ENCODE measurements at places on chromosomes 2 and 18.

GRCh38 chr2:96531872-96532505, 4.6 kb upstream of the ARID5A start:
- DNase-seq = peak; percentile 93

DNA sequence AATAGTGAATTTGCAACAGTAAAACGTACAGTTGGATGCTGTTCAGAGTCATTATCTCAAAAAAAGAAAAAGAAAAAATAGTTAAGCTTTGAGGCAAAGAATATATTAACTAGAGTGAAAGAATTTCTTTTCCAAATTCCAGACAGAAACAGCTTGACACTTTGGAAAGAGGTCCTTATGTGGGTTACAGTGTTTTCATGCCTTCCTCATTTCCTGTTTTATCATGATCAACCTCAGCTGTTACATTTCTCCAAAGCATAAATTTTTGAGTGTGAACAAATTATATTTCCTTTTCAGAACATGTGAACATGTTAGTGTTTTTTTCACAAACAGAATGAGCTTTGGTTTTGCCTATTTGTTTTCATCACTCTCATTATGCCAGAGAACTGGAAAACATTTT, 13.6 kb downstream of the FRZB start:
- DNase-seq = no peak

GRCh38 chr2:64157792-64158191, 13.6 kb upstream of the PELI1 start:
- no peak for DNase-seq

GRCh38 chr2:234788841-234789240, 163.0 kb upstream of the SH3BP4 start:
- DNase-seq = no peak

GRCh38 chr18:70322928-70323327, 34.1 kb downstream of the SOCS6 start:
- no peak for DNase-seq

- DNase-seq = no peak
Measured at GRCh38 chr2:54858021-54858681, 134.7 kb downstream of the EML6 start.

- no peak for DNase-seq
Measured at GRCh38 chr18:3099327-3099726, 86.4 kb upstream of the LPIN2 start.

GRCh38 chr2:170217778-170218251, 39.9 kb downstream of the MYO3B start:
- no peak for DNase-seq

DNA sequence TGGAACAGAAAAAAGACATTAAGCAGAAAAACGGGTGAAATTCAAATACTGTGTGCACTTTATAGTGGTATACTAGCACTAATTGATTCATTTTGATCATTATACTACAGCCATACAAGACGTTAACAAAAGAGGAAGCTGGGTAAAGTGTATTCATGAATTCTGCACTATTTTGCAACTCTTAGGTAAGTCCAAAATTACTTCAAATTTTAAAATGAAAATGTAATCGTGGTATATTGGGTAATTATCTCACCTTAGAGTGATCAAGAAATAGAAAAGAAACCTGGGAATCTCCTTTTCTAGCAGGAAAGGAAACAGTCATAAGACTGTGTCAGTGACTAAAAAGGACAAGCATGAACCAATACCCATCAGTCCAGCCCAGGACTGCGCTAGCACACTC, 5.4 kb downstream of the TGFBRAP1 start:
- no peak for DNase-seq

DNA sequence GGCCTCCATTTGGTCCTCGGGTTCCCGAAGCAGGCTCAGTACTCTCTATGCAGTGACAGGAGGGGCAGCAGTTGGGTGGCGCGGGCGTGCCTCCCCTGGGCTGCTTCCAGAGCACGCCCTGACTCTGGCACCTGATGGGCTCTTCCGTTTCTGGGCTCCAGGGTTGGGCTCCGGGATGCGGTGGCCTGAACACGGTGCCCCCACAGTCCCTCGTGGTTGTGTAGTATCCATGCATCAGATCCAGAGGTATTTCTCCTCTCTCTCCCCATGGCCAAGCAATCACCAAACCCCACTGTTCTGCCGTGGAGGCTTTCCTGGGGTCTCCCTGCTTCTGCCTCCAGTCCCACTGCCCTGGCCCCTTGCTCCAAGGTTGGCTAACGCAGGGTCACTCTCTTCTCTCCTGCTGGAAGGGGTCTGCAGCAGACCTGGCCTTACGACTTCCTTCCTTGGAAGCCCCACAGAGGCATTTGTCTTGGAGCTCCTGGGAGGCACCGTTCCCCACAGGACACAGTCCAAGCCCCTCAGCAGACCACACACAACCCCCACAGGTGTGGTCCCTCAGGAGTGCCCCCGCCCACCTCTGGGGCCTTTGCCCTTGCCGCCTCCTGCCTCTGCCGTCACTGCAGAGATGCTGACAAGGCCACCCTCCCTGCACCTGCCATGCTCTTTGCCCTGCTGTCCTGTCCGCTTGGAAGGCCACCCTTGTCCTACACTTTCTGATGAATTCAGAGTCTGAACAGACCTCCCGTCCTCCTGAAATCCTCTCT, 136.6 kb upstream of the ASB18 start:
- DNase-seq = no peak

GRCh38 chr2:232530626-232531260, 4.8 kb downstream of the CHRND start:
- DNase-seq = no peak

- DNase-seq = no peak
Measured at GRCh38 chr2:122528061-122528460, 772.6 kb downstream of the TSN start.

DNA sequence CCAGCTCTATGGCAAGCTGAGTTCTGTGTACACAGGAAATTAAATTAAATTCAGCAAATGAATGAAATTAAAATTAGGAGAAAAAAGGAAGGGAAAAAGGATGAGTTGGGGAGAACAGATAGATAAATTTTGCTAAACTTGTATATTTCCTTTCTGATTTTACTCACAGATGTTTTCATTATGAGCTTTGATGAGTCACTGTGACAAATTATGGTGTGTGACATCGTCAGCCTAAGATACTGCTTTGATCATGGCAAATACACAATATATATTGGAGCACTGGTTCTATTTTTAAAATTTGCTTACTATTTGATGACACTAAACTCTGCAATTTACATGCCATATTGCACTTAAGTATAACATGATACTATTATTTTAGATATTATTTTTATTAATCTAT, 464.6 kb upstream of the SPHKAP start:
- no peak for DNase-seq

All from CD4-positive, alpha-beta T cell treated with Interleukin-15 for 4 hours (primary cell).